Fibroblast of skin of abdomen (primary cell): ENCODE measurements at places on chromosomes 7 and 10.

- DNase-seq, result peak; percentile 31
Observed at GRCh38 chr10:112360308-112361270, 13.3 kb upstream of the ACSL5 start.

- DNase-seq, result peak; percentile 89
Observed at GRCh38 chr10:110426294-110427181, 71.2 kb upstream of the DUSP5 start.

DNA sequence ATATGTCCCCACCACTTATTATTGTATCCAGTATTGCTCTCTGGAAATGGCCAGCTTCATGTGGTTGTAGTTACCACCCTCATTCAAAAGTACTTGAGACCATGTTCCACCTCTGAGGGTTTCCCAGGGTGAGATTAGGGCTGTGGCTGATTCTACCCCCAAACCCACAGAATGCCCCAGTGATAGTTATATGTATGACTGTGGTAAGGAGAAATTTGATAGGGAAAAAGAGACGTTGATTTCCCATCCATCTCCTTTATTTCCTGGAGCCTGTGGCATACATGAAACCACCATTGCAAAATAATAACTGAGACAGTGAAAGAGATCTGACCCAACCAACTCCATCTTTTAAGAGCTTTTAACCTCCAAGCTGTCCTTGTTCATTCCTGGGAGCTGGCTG lies 25.2 kb downstream of the ARL5B start:
- no peak for DNase-seq

DNA sequence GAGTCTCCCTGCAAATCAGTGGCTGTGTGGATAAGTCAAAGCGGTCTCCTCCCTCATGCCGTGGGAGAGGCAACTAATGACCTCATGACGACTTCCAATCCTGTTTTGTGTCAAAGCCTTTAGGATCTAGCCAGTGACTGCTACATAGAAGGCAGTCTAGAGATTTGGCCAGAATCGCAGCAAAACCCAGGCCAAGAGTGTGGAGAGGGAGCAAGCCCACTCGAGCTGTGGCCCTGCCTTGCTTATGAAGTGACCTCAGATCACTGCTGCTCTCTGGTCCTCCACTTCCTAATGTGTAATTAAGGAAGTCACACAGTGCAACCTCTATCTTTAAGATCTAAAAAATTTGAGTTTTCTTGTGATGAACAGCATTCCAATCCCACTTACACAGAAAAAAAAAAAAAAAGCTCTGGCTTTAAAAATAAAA lies 296.7 kb upstream of the KLF6 start:
- peak; percentile 49 for DNase-seq

DNA sequence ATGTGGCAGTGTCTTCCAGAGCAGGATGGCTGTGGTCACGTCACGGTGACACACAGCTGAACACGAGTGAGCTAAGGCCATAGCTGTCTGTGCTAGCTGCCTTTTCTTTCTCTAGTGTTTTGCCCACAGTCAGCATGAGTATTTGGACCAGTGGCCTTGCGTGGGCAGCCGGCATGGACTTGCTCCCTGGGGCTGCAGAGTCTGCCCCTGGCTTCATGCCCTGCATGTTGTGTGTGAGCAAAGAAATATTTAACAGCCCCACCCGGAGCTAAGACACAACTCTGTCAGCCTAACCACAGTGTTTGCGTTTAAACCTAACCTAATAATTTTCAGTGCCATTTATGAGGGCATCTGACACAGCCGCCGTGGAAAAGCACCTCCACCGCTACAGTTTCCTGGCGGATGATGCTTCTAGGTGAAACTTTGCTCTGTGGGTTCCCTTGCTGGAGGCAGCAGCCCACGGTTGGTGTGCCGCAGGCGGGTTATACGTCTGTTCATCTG lies 14.6 kb downstream of the CHST12 start:
- no peak for DNase-seq

DNA sequence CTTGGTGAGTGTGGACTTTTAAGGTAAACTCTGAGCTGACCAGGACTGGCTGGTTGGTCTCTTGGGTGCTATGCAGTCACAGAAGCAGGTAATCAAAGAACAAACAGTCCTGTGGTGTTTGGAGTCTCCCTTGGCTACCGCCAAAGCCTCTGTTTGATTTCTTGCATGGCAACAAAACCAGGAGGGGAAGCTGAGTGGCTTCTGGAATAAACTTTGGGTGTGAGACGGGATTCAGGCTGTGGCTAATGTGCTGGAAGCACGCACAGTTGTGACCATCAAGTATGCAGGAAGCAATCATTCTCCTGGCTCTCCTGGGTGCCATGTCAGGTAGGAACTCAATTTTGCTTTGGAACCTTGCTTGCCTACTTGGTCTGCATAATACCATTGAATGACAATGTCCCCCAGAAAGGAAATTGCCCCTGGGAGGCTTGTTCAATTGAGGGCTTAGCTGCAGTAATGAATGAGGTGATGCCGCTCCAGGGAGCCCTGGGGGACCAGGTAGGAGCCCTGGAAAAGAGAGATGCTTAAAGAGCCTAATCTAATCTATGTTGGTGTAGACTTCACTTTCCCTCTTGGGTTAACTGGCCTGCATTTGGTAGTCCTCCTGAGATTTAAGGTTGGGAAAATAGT lies at the start of gene CDHR3:
TSS of gene CDHR3 (plus strand) at position 227 of the 630 bp plus-strand sequence. CDS start at position 282, 55 bp downstream.
- DNase-seq, result no peak

DNA sequence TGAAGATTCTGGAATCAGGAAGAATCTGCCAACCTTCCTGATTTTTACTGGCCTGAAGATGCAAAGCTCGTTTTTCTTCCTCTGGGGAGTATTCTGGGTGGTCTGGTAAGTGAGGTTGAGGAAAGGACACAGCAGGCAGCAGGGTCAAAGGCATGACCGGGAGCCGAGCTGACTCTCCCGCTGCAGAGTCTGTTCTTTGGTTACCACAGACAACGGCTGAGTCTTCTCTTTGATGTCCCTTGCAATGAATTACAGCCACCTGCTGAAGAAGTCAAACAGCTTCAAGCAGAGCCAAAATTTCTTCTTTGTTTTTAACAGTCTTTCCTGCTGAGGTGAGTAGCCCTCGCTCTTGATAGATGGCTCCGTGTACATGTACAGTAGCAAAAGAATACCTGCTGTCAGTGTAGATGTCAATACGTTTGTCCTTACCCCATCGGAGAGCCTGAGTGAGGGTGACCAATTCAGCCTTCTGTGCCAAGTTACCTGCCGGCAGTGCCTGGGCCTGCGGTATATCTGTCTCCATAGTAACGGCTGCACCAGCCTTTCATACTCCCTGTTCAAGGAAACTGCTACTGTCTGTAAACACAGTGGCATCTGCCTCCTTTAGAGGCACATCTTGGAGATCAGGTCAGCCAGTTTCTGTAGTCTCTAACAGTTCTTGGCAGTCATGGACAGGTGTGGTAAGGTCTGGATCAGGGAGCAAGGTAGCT lies 76.4 kb downstream of the PRR15 start:
- no peak for DNase-seq
